ENCODE measurements at places on chromosomes 12 and 14. TPM values are rescaled to one million over a fixed set of nuclear protein-coding genes. Genes with fewer than 3 reads are reported as not detected.

ACOT2 gene
- total RNA-seq: 14.8 TPM

ERP27 gene
- 0.66 TPM for total RNA-seq

TEX52 gene
- not detected for total RNA-seq

CAPZA3 gene
- not detected for total RNA-seq

DDHD1 gene
- total RNA-seq: 23.4 TPM

SLC39A2 gene
- total RNA-seq: not detected

PLEKHG7 gene
- not detected for total RNA-seq

OTOGL gene
- total RNA-seq: 5.3 TPM

ALX1 gene
- 0.53 TPM for total RNA-seq

ADGRD1 gene
- not detected for total RNA-seq

C3AR1 gene
- 0.27 TPM for total RNA-seq

CD163 gene
- not detected for total RNA-seq

SERPINA5 gene
- not detected for total RNA-seq

TC2N gene
- total RNA-seq: under 0.01 TPM

SPX gene
- 1.3 TPM for total RNA-seq

RIN3 gene
- total RNA-seq: 8.8 TPM

DEGS2 gene
- under 0.01 TPM for total RNA-seq

FAM186B gene
- 0.43 TPM for total RNA-seq

ABCC9 gene
- total RNA-seq: 0.07 TPM

GLT8D2 gene
- total RNA-seq: 2.2 TPM

Measured in thoracic aorta endothelial cell (primary cell).